ENCODE measurements at places on chromosomes 7 and 10.

- DNase-seq: no peak
Observed at GRCh38 chr7:146652176-146652575, 535.6 kb downstream of the CNTNAP2 start.

DNA sequence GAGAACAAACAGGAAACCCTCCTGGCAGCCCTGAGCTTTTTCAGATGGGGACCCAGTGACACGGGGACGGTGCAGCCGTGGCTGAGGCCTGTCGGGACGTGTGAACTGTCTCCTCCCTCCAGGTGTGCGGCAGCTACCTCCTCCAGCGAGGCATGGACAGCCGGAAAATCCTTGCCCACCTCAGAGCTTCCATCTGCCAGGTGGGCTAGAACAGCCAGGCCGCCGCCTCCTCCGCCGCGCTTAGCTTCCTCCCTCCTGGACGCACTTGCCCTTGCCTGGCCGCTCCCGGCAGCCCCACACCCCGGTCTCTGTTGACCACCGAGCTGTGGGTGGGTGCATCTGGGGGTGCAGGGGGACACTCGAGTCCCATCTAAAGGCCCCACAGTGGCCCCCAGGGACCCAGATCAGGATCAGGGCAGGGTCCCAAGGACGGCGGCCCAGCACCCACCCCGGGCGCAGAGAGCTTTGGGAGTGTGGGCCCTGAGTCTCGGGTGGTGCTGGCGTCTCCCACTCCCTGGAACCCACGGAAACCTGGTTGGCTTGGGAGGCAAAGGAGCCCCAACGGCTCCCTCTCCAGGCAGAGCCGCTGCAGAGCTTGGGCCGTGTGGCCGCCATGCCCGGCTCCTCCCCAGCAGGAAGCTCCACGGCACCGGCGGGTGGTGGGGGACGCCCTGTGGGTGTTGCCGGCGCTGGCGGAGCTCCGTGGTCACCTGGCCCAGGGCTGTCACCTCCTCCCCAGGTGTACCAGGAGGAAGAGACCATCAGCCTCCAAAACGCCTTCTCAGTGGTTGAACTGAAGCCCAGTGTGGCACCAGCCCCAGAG is 32.9 kb upstream of the UTF1 start:
- DNase-seq: peak; percentile 16

- no peak for DNase-seq
Observed at GRCh38 chr10:121311812-121312443, 286.3 kb downstream of the FGFR2 start.

- no peak for DNase-seq
Observed at GRCh38 chr10:29959586-29959985, 99.8 kb downstream of the JCAD start.

DNA sequence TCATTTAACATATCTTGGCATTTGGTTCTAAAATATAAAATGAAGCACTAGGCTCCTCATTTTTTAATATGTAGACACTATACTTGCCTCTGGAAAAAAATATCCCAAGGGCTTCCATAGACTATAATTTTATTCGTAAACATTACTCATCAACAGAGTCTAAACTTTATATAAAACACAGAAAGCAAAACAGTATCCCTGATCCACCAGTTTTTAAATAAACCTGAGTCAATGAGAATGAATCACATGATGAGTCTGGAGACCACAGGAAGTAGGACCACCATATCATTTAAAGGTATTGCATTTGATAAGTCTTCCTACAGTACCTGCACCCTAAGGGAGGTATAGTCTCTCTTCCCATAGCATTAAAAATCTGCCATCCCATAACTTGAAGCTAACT is 228.0 kb downstream of the DGKI start:
- no peak for DNase-seq

DNA sequence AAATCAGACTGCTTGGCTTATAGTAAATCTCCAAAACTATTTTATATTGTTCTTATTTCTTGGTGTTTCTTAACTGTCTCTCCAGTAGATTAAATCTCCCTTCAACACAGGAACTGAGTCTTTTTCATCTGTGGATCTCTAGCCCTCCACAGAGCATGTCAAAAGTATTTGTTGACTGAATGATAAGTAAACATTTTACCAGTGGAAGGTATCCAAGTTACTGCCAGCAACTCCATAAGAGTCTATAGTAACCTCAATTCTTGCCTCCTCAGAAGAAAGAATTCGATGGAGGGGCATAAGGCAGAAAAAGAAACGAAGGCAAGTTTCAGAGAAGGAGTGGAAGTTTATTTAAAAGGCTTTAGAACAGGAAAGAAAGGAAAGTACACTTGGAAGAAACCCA is 293.9 kb upstream of the DKK1 start:
- no peak for DNase-seq

DNA sequence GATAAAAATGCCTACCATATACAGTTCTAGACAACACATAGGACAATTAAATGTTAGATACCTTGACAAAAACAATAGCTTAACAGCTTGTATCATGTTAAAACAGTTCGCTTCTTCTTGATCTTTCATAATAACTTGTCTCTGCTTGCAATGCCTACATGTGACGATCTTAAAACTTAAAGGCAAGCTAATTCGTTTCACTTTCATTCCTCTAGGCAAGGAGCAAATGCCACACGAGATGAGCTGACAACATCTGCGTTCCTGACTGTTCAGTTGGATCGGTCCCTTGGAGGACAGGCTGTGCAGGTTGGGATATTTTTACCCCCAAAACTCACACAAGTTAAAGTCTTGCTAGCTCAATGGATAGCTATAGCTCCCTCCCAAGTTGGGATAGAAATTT is 51.6 kb upstream of the ARL4A start:
- DNase-seq: no peak

- peak; percentile 46 for DNase-seq
Observed at GRCh38 chr10:12349629-12350166, 351 bp downstream of the CAMK1D start.

DNA sequence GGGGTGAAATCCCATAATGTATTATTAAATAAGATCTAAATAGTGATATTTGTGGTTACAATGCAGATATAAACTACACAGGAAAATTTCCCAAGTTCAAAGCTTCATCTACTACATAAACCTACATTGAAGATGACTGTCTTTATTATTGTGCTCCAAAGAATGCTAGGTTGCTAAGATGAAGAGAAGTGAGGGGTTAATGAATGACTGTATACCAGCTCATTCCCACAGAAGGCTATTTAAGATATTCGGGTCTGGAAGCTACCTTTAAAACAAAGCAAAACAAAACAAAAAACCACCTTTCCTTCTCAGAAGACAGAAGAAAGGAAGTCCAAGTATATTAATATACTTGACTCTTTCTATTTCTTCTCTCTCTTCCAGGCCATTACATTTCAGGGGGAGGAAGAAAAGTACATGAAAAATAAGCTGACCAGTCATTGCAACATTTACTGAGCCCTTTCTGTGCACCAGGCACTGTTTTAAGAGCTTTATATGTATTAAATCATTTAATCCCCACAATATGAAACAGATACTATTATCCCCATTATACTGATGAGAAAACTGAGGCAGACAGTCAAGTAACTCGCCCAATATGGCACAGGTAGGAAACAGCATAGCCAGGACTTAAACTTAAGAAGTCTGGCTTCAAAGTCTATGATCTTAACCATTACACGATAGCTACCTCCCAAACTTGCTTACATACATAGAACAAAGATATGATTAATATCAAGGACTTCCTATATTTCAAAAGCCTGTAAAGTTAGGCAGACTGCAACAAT is 48.1 kb downstream of the TNPO3 start:
- DNase-seq: no peak

GRCh38 chr7:35988818-35989217 is 164.2 kb upstream of the EEPD1 start:
- no peak for DNase-seq

- no peak for DNase-seq
Observed at GRCh38 chr7:30930621-30931020, 19.0 kb downstream of the AQP1 start.

DNA sequence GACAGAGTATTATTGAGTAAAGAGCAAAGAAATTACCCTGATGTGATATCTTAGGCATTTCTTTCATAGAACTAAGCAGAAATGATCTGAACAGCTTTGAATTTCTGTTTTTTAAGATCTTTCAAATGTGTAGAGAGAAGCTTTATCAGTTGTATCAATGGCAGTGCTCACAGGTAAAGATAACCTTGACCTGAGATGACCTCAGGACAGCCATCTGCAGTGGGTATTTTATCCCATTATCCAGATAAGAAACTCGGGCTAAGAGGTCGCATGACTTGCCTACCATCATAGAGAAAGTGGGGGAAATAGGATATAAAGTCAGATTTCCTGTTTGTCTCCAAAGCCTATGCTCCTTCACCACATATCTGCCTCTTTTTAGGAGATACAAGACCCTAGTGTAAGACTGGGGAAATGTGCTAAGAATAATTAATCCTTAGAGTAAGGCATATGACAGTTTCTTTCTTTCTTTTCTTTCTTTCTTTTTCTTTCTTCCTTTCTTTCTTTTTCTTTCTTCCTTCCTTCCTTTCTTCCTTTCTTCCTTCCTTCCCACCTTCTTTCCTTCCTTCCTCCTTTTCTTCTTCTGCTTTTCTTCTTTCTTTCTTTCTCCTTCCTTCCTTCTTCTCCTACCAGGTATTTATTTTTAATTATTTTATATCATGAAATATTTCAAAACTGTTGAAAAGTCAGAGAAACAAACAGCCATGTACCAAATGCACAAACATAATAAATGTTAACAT is 10.9 kb downstream of the PLA2G12B start:
- DNase-seq: no peak

DNA sequence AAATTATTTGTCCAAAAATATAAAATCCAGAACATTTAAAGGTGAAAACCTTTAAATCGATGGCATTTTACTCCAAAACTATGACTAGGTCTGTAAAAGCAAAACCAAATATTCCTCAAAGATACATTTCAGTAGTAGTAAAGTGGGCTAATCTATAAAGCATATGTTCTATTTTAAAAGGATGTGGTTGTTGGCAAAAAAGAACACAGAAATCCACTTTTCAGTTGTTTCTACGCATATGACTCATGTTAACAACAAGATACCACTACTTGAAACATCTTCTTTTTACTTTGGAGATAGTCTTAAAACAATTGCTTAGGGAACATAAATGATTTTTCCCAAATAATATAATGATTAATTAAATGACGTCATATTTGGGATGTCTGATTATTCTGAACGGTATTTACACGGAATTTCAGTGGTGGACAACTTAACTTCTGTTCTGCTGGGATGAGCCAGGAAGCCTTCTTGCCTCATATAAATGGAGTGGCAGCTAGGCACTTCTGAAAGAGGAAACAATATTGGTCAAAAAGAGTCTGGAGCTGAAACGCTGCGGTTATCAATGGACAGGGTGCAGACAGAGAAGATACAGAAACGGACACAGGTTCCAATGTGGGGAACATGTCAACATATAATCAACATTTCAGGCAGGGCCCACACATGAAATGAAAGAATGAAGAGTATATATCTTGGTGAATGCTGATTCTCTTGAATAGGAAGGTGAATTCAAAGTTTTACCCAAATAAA is 78.5 kb downstream of the ETV1 start:
- DNase-seq: no peak

DNA sequence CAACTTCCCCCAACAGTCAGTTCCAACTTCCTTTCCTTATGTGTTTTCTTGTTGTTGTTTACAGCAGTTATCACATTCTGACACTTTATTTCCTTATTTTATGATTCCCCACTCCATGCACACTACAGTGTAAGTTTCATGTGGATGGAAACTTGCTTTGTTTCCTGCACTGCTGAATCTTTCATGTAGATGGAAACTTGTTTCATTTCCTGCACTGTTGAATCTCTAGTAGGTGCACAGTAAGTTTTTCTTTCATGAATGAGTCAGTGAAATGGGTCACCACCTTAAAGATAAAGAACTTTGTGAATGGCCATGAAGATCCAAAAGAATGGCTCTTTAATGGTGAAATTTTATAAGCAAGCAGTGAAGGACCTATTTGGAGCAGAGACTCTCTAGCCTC is 61.4 kb downstream of the SHOC2 start:
- DNase-seq: no peak

GRCh38 chr10:115941361-115941771 is 331.6 kb downstream of the GFRA1 start:
- DNase-seq: no peak

DNA sequence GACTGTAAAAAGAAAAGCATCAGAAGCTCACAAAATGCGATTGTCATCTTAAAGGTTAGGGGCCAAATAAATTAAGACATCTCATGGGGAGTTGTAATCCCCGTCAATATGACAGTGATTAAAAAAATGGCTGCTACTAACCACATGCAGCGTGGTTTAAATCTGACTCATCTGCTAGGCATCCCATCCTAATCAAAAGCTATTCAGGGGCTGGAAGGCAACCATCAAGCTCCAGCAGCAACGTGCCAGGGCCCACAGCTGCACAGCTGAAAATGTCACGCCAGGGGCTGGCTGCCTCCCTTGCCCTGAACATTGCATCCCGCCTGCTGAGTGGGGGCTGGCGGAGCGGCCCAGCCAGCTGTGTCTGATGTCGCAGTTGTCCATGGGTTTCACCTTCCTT is 66.3 kb upstream of the FRMD4A start:
- no peak for DNase-seq

- no peak for DNase-seq
Observed at GRCh38 chr10:12448729-12449391, 99.5 kb downstream of the CAMK1D start.

DNA sequence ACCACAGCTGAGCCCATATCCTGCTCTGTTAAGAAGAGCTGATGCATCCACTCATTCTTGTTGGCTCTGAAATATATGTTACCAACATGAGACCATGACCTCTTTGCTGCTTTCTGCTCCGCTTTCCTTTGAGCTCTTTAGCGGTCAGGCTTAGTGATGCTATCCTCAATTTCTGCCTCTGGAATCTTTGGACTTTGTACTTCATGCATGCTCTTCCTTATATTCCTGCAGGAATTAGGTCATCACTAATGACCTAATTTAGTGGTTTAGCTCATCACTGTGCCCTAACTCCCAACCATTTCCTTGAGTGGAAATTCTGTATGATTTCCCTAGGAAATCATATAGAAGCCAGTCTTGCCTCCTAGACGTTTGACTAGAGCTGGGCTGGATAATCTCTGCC is 119.5 kb downstream of the AOAH start:
- DNase-seq: no peak

GRCh38 chr10:60172363-60172990 is 217.2 kb downstream of the ANK3 start:
- no peak for DNase-seq

DNA sequence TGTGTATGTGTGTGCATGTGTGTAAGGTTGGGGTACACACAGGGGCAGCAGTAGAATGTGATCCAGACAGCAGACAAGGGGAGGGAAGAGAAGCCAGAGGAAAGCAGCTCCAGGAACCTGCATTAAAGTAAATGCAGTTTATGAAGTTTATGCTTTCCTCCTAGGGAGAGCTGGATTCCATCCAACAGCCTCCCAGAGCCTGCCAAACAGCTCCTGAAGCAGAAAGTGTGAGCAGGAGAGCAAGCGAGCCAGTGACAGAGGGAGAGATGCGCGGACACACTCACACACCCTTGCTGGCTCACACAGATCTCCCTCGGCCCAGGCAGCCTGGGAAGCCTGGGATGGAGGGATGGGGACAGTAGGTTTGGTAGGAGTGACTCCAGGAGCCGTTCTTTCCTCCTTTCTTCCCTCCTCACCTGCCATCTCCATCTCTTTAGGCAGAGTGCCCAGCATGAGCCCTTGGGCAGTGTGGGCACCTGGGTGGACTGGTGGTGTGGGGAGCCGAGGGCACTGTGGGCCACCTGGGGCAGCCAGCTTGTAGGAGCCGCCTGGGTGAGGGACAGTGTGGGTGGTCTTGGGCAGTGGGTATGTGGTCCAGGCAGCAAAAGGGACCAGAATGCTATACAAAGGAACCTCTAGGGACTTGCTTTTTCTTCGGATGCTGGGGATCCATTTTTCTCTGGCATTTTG is 46.1 kb downstream of the PAX2 start:
- no peak for DNase-seq

Measured in glutamatergic neuron (in vitro differentiated cells).